Colonic mucosa (tissue), 4 donors: ENCODE measurements at places on chromosomes 4 and X. TPM values are rescaled to one million over a fixed set of nuclear protein-coding genes. Genes with fewer than 3 reads are reported as not detected.
A peak's percentile ranks its signal among the peaks of the same experiment; 100 is the strongest.

GRCh38 chrX:144531877-144532276 lies 648.0 kb downstream of the UBE2NL start:
- DNase-seq = no peak

DNA sequence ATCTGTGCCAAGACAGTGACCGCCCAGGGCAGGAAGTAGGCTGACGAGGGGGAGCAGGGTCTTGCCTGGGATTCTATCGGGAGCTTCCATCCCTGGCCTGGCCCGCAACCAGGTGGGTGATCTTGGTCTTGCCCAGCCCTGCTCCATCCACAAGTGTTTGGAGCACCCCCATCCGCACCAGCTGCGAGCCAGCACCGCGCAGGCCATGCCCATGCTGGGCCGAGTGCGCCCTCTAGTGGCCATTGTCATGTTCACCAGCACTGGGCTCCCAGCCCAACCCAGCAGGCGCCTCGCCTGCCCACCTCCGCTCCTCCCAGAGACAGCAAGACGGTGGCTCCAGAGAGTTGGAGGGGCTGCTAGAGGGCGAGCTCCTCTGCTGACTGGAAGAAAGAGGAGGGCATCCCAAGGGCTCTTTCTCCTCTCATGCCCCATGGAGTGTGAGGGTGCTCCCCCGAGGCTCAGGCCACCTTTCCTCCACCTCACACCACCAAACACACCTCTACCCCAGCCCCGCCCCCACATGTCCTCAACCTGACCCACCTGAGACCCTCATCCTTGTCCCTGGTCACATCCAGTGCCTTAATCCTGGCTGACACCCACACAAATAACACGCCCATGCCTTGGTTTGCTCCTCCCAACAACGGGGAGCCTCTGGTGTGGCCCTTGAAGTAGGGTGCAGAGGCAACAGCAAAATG lies 9.8 kb upstream of the ATP2B3 start:
- DNase-seq = peak; percentile 80

GRCh38 chr4:80187677-80188076 lies 9.6 kb upstream of the PRDM8 start:
- DNase-seq = no peak

ABLIM2 gene
- 11.5 TPM for total RNA-seq

PIR gene
- 10.3 TPM for total RNA-seq
